ENCODE measurements at places on chromosomes 13 and 19.

DNA sequence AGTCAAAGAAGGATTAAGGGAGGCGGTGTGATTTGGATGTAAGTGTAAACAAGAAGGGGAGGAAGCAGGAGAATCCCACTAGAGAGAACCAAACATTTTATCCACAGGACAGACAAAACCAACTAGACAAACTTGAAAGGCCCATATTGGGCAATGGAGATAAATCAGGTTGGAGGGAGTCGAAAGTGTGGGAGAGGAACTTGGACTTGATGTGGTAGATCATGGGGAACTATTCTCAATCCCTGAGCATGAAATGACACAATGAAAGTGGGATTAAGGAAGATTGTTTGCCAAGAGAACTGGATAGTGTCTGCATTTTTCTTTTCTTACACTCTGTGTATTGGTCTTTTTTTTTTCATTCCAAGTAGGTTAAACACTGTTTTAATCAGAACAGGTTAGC lies 17.9 kb downstream of the GPR183 start:
- DNase-seq = no peak

DNA sequence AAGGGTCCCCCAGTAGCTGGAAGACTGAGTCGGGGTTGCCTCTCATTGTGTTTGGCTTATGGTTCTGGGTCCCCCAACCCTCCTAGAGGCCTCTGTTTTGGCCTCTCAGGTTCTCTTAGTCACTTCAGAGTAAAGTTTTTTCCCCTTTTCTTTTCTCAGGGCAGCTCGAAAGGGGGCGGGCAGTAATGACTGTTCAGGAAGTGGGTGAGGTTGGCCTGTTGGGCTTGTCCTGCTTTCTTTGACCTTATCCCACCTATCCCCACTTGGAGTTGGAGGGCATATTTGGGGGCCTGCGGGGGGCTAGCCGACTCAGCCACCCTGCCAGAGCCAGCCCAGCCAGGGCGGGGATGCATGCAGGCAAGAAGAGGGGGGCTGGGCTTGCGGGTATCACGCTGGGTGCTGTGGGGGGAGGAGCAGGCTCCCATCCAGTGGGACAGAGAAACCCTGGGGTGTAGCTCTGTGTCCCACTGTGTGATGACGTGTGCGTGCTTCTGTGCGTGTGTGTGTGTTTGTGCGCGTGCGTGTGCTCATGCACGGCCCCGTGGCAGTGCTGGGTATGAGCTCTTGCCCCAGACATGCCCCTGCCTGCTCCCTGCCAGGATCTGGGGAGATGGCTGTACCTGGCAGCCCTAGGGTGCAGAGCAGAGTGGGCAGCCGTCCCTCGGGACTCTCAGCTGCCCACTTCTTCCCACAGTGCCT lies 1.4 kb downstream of the CIC start:
- peak; percentile 73 for DNase-seq

DNA sequence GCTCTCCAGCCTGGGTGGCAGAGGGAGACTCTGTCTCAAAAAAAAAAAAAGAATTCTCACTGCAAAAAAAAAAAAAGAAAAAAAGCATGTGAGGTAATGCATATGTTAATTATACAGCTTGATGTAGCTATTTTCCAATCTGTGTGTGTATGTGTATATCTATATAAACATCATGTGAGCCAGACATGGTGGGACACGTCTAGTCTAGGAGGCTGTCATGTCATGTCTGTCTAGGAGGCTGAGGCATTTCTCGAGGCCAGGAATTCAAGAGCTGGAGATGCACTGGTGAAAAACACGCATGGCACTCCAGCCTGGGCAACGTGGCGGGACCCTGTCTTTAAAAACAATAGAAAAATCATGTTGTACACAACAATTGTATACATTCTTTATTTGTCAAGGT lies 6.9 kb upstream of the SBK3 start:
- no peak for DNase-seq

- DNase-seq = peak; percentile 7
Measured at GRCh38 chr13:48214519-48215121, 18.4 kb upstream of the ITM2B start.

GRCh38 chr13:22074403-22074802 lies 403.5 kb downstream of the FGF9 start:
- no peak for DNase-seq

DNA sequence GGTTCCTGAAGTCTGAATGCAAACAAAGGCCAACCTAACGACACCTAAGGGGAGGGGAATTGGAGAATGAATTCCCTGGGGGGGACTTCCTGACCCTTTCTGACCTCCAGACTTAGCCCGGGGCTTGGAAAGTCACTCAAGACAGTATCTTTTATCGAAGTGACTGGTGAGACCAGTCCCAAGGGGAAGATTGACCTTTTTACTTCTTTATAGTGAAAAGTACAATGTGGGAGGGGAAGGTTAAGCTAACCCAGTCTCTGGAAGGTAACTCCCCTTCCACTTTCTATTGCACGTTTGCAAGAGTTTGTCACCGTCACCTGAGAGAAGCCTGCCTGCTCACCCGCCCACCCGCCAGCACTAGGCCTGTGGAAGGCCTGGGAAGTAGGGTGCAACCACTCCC lies 111.9 kb downstream of the EFNB2 start:
- no peak for DNase-seq

GRCh38 chr19:34120846-34121639 lies 51.3 kb upstream of the LSM14A start:
- peak; percentile 67 for DNase-seq

- DNase-seq = no peak
Measured at GRCh38 chr13:51397262-51397941, 55.4 kb downstream of the INTS6 start.

DNA sequence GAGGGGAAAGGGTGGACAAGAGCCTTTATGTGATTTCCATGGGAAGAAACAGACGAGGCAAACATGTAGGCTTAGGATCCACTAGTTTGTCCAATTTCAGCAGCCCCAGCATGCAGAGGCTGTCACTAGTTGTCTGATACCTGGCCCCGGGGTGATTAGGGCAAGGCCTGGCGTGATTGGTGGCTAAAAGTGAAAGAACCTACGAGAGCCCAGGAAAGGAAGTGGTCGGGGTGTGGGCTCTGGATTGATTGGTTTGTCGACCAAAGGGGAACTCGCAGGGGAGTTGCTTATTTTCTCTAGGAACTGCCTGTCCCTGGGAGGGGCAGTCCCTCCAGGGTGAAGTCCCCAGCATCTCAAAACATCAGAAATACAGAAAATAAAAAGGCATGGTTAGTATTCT lies 64.2 kb upstream of the UQCRFS1 start:
- peak; percentile 45 for DNase-seq

DNA sequence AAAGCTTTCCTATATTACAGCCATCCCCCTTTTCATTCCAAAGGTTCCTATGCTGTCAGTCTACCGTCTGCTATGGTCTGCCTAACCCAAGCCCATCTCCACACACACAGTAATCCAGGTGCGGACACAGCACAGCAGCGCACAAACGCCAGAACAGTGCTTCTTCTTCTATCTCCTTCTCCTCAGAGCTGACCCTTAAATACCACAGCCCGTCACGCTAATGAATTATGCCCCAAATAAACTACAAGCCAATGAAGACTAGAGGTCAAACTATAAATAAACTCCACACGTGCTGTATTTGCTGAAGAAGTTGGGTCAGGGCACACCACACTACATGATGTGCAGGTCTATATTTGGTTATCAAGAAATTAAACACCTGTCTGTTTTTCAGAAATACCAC lies 71.8 kb downstream of the TBC1D4 start:
- no peak for DNase-seq

GRCh38 chr19:1073063-1073955 lies 6.3 kb downstream of the ARHGAP45 start:
- DNase-seq = no peak

GRCh38 chr13:109687559-109688448 lies 98.6 kb downstream of the IRS2 start:
- DNase-seq = no peak

- no peak for DNase-seq
Measured at GRCh38 chr13:39682310-39682709, 26.8 kb downstream of the COG6 start.

GRCh38 chr19:4849019-4849418 lies 17.5 kb upstream of the TICAM1 start:
- DNase-seq = no peak

DNA sequence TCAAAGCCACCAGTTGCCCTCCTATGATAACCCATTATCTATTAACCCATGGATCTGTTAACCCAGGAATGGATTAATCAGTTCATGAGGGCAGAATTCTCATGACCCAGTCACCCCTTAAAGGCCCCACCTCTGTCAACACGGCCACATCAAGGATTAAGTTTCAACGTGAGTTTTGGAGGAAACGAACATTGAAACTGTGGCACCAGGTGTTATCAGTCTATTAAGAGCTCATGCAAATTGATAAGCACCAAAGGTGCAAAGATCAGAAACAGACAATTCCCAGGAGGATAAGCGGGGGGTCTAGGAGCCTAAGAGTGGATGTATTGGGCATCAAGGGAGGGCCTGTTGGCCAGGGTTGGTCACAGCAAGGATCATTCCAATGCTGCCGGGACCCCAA lies 19.9 kb upstream of the ELAVL1 start:
- no peak for DNase-seq

- DNase-seq = no peak
Measured at GRCh38 chr13:114230117-114230516, 4.6 kb upstream of the CDC16 start.

GRCh38 chr19:54659300-54659699 lies 3.5 kb upstream of the LILRB4 start:
- DNase-seq = no peak

DNA sequence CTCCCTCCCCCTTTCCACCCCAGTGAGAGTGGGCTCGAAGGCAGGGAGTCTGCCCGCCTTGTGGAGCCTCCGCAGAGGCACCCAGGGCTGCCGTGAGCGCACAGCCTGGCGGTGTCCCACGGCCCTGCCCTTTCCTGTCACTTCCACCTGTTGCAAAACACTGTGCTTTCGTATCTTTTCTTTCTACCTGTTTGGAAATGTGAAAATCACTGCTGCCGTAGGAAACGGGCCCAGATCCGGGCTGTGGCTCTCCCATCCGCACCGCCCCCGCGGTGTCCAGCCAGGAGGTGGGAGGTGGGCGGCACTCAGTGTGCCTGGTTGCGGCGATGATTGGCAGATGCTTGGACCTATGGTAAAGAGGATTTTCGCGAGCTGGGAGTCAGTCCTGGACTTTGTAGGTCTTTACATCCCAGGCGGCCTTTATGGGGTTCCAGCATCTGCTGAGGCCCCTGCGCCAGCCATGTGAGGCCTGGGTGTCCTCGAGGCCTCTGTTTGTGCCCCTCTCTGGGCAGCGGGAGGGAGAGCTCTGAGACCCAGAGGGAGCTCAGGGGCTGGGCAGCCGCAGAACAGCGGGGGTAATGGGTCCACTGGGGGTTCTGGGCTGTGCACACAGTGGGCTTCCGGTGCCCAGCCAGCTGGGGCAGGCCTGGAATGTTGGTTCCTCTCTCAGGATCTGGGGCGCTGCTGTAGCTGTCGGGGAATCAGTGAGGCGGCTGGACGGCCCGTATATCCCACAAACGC lies 6.1 kb downstream of the STK11 start:
- DNase-seq = no peak

DNA sequence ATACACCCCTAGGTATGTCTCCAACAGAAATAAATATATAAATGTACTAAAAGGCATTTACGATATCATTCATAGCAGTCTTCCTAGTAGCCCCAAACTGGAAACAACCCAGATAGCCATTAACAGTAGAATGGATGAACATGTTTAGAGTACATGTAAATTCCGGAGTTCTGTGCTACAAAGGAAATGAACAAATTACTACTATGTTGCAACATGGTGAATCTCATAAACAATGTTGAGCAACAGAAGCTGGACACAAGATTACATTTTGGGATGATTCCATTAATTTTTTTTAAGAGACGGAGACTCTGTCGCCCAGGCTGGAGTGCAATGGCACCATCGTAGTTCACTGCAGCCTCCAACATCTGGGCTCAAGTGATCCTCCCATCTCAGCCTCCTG lies 5.9 kb upstream of the SLC7A10 start:
- no peak for DNase-seq

- no peak for DNase-seq
Measured at GRCh38 chr13:104809483-104809882, 1726.0 kb downstream of the EFNB2 start.

DNA sequence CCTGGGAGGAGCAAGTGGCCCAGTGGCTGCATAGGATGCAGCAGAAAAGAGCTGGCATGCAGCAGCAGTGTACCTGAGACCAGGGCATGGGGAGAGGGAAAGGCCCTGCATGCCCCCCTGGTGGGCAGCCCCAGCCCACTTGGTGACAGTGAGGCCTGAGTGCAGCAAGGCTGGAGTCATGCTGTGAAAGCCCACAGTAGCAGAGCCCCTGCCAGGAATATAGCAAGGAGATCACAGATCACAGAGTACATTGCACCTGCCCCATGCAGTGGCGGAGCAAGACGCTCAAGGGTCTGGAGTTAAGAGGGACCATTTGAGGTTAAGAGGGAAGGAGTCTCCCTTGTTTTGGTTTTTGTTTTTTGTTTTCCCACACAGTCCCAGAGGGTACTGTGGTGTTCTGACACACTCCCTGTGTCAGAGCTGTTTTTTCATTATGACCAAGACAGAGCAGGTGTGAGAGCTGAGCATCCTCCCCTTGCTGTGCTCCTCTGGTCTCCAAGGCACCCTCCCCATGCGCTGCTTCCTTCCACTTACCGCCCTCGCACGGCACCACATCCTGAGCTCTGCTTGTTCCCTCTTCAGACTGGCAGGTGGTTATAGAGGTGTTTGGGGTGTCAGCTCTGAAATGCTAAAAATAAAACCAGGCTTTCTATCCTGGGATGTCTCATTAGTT lies 85.0 kb upstream of the UBL3 start:
- peak; percentile 76 for DNase-seq

DNA sequence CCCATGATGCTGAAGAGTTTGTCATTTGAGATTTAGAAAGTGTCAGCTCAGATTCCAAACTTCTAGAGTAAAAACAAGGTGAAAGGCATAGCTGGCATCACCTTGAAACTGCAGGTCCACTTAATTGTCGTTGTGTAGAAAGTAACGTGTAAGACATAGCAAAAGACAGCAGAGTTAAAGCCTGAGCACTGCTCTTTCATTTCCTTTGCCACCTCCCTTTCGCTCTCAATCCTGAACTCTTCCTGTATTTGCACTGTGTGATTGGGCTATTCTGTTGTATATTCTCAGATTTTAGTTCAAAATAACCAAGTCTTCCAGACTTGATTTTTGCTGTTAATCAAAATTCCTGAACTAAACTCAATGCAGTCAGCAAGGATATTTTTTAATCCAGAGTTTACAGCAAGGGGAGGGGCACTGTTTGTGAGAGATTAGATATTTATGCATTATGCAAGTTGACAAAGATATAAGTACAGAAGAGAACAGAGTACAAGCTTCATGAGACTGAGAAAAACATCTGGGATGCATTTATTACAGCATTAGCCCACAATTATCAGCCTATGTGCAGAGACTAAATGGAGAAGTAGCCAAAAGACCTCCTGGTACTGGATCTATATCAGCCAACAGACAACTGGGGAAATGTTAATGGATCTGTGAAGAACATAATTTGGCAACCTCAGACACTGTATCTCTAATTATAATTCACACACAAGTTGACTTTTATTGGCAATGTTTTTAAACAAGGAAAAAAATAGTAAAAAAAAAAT lies 328.6 kb downstream of the SUCLA2 start:
- no peak for DNase-seq

GRCh38 chr13:45331123-45331619 lies 9.8 kb downstream of the TPT1 start:
- no peak for DNase-seq

Data from stimulated activated CD4-positive, alpha-beta T cell treated with anti-CD3 and anti-CD28 coated beads, Interleukin-2, amount 100 ng/mL, for 24 hours (primary cell).